Memory B cell (primary cell): ENCODE measurements at places on chromosomes 1 and 21.

- no peak for DNase-seq
Measured at GRCh38 chr21:31394309-31394708, 50.2 kb upstream of the TIAM1 start.

DNA sequence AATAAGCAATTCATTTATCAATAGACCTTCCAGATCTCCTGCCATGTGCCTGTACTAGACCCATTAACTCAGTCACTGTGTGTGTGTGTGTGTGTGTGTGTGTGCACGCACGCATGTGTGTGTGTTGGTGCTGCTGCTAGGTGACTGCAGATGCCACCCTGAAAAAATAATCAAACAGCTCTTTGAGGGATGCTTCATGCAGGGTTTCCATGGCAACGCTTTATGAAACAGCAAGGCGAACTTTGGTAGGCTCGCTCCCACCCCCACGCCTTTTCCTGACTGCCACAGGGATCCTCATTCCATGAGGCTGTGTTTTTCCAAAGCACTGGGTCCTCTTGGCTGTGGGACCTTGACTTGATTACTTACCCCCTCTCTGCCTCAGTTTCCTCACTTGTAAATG lies 94.0 kb downstream of the HMGB4 start:
- DNase-seq: no peak

- DNase-seq: no peak
Measured at GRCh38 chr1:210801501-210801900, 332.4 kb downstream of the KCNH1 start.

DNA sequence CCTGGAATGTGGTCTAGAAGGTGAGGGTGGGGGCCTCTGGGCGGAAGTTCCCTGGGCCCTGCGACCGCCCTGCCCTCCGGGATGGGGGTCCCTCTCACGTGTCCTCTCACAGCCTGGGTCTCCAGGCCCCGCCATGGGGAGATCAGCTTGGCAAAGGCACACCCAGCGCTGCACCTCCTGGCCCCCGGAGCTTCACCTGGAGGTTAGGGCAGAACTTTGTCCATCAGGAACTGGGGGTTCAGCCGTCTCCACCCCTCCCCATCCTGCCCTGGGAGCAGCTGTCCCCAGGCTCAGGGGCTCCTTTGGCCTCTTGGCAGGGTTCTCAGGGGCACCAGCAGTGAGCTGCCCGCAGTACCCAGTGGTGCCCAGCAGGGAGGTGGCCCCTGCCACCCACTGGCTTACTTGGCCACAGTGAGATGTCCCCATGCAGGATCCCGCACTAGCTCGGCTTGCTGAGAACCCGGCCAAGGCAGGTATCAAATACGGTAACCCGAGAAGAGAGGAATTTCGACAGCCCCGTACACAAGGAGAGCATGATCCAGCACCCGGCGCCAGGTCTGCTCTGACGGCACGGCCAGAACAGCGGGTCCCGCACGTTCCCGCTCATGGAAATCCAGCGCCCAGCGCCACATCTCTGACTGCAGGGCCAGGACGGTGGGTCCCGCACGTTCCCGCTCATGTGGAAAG lies 36.7 kb downstream of the RRP1 start:
- no peak for DNase-seq

- no peak for DNase-seq
Measured at GRCh38 chr1:17061486-17061885, 7.7 kb upstream of the SDHB start.

- no peak for DNase-seq
Measured at GRCh38 chr1:199151634-199152425, 513.0 kb downstream of the PTPRC start.

GRCh38 chr1:245809361-245809760 lies 654.6 kb downstream of the KIF26B start:
- no peak for DNase-seq

- no peak for DNase-seq
Measured at GRCh38 chr1:180622658-180623508, 8.9 kb upstream of the XPR1 start.

- DNase-seq: no peak
Measured at GRCh38 chr1:64790832-64791487, 46.1 kb downstream of the RAVER2 start.
